Hair follicle dermal papilla cell (primary cell): ENCODE measurements at places on chromosomes 1 and 21. TPM values are rescaled to one million over a fixed set of nuclear protein-coding genes. Genes with fewer than 3 reads are reported as not detected.

The NPPB gene
- not detected in 2 replicates for total RNA-seq

The WNT9A gene
- 4.7 and 4.9 TPM in 2 replicates for total RNA-seq

The SHE gene
- total RNA-seq = 0.12 TPM in 1 of 2 replicates, not detected in the other

The PALMD gene
- total RNA-seq = 3.2 and 4.6 TPM in 2 replicates
